ENCODE measurements at places on chromosomes 3 and 15.
A peak's percentile ranks its signal among the peaks of the same experiment; 100 is the strongest.

- no peak for DNase-seq
These were observed 7.2 kb downstream of the RTF1 start for GRCh38 chr15:41423979-41424659.

- DNase-seq: no peak
These were observed 50.7 kb upstream of the FOXB1 start for GRCh38 chr15:59953392-59953883.

DNA sequence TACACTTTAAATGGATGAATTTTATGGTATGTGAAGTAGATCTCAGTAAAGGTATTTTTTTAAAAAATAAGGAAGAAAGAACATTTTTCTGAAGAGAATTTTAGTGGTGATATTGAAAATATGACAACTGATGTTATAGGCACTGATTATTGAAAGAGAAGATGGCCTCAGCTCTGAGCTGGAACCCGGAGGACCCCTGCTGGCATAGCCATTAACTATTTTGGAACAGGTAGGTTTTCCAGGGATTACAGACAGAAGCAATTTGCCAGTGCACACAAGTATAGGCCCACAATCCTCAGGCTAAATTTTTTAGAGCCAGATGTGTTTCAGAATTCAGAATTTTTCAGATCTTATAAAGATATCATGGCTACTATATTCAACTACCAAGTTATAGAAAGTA lies 315.9 kb upstream of the GPR149 start:
- no peak for DNase-seq

DNA sequence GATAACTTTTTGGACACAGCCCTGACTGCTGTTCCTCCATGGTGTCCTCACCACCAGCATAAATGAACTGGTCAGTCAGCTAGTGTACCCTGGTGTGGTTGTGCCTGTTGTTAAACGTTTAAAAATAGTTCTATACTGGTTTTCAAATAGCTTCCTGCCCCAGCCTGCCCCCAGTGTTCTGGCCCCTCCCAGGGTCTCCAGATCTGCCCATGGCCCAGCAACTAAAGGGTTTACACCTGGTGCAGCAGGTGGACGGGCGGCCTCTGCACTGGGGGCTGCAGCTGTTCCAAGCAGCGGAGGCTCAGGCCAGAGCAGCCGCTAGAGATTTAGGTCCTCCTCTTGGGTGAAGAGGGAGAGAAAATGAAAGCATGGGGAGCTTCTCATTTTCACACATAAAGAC lies 6.1 kb upstream of the NR2E3 start:
- no peak for DNase-seq

- no peak for DNase-seq
These were observed 194.3 kb downstream of the NSUN3 start for GRCh38 chr3:94256888-94257813.

GRCh38 chr3:13015286-13016082 lies 57.7 kb downstream of the IQSEC1 start:
- DNase-seq: peak; percentile 40

GRCh38 chr15:63243776-63244175 lies 33.6 kb upstream of the APH1B start:
- no peak for DNase-seq

- DNase-seq: peak; percentile 6
These were observed 84.7 kb upstream of the PPIB start for GRCh38 chr15:64247535-64247905.

GRCh38 chr15:92845126-92845508 lies 55.0 kb upstream of the CHD2 start:
- DNase-seq: no peak

GRCh38 chr3:160260587-160261270 lies 35.5 kb downstream of the C3orf80 start:
- no peak for DNase-seq

- DNase-seq: no peak
These were observed 1.7 kb downstream of the P2RY13 start for GRCh38 chr3:151327571-151328198.

DNA sequence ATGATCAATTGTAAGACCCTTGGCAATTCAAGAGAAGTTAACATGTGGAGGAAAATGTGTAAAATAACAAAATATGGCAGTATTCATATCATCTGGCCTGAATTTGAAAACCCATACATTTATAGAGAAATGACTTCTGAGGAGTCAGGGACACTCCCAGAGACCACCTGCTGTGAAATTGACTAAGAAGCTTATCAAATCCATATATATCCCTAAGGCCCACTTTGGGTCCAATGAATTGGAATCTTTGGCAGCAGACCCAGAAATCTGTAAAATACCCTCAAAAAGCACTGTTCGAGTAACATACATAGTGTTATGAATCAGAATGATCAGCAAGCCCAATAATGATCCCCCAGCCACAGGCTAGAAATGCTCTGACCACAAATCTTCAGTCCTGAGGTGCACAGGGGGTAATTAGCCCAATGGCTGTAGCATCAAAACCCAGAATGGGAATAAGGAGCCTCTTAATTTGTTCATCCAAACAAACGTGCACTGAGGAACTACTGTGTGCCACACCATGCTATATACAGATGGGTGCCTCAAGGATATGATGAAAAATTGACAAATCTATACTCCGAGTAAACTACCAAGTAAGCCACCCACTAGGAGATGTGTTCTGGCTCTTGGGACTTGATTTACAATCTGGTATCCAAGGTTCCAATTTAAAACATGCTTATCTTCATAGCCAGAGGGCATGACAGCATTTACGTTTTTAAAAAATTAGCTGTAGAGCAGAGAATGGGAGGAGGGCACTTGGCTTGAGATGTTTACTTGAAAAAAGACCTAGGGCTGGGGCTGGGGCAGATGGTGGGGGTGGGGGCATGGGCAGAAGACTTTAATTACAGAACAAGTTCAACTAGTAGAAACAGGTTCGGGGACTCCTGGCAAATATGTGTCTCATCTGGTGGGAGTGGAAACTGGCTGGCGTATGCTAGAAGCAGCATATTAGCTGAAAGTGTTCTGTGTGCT lies 9.1 kb upstream of the ARHGEF3 start:
- DNase-seq: no peak

Data from right kidney (tissue), 9 donors.